Panc1 (cell line): ENCODE measurements at places on chromosomes 16 and 17.

- no peak for DNase-seq
Observed at GRCh38 chr16:56532714-56533113, 12.9 kb upstream of the BBS2 start.

- peak; percentile 45 for DNase-seq
Observed at GRCh38 chr17:78842881-78843565, 2.4 kb upstream of the USP36 start.

DNA sequence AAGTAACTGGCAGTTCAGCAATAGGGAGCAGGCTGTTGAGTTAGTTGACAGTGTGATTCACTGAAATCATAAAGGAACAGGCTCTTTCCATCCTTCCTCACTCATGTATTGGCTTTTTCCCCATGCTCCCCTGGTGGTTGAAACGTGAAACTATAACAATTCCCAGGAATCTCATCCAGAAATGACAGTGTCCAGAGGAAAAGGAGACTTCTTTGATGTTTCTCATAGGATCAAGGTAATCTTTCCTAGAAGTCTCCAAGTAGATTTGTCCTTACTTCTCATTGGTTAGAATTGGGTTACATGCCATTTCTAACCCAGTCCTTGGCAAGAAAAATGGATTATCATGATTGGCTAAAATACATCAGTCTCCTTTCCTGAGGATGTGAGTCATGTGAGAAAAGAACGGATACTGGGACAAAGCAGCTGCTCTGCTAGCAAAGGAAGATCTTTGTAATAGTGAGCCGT, 14.4 kb downstream of the TTC19 start:
- peak; percentile 81 for DNase-seq

DNA sequence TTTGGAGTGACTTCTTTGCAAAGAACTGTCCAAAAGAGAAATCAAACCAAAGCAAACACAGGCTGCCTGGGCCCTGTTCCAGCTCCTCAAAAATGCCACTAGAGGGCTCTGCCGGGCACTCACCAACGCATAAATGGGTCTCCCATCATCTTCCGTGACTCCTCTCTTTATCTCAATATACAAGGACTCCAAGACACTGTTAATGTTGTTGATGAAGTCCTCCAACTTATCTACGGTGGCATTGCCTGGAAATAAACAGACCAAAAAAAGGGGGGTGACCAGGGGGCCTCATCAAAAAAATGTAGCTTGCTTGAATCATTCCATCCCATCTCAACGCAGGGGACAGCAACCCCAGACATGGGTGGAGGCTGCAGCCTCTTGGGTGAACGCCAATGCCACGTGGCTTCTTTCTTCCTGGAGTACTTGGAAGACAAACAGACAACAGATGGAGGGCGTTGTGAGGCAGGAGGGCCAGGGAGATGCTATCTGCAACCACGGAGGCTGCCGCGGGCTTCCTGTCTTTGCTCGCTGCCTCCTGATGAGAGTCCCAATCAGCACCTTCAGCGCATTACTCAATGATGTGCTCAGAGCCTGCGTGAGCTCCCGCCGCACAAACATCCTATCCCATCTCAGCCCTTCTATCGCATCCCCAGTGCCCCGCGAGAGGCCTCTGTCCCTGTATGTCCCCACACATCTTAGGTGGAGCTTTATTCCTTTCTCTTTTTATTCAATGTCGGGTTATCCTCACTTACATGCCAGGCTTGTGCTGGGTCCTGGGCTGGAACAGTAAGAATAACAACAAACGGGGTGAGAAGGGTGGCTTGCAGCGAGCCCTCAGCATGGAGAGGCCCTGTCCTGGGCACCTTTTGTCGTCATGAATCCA, 32.0 kb downstream of the KDM8 start:
- DNase-seq: no peak

DNA sequence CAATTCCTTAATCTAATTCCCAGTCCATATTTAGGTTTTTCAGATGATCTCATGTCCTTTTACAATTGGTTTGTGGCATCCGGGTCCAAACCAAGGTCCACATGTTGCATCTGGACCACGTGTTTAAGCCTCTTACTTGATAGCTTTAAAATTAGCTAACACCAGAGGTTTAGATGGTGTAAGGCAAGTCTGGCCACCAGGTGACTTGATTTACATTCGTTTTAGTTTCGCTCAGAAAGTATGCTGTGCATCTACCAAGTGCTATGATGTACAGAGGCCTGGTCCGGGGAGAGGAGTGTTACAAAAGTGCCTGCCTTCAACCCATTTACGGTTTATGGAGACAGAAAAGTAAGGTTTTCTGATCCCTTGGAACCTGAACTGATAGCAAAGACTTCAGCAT, 878 bp upstream of the DNAJA2 start:
- no peak for DNase-seq

- DNase-seq: no peak
Observed at GRCh38 chr16:58421059-58421458, 28.8 kb downstream of the GINS3 start.

- DNase-seq: no peak
Observed at GRCh38 chr16:54173490-54173889, 113.1 kb downstream of the IRX3 start.

GRCh38 chr17:78351449-78352006, 8.3 kb downstream of the SOCS3 start:
- DNase-seq: no peak

GRCh38 chr16:3282103-3282729, 1.1 kb upstream of the ZNF263 start:
- no peak for DNase-seq

DNA sequence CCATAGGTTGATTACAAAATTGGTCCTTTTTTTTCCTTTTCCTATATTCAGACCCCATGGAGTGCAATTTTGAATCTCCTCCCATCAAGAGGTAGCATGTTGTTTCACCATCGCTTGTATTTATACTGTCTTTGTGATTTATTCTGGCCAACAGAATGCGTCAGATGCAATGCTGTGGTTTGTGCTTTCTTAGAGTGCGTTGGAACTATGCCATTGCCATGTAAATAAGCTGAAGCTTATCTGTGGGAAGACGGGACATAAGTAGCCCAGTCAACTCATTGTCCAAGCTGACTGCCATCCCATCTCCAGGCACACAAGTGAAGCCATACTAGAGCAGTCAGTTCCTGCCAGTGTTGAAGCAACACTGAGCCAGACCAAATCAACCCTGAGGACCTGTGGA, 1339.3 kb upstream of the GOT2 start:
- no peak for DNase-seq

- no peak for DNase-seq
Observed at GRCh38 chr17:81655378-81656117, 794 bp downstream of the PDE6G start.

DNA sequence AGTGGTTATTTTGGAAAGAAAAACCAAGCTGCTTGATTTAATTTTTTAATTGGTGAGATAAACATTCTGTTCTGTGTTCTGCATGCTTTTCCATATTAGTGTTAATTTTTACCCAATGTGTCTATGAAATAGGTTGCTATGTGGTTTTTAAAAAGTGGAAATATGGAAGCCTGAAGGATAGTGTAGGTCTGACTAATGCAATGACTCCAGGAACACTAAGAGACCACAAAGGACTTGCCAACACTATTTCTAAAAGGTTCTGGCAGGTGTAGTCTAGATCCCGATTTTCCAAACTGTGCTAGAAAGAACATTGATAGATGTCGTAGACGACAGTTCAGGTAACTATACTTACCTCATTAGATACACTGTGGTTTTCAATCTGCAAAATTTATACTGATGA, 877.4 kb upstream of the GOT2 start:
- no peak for DNase-seq

DNA sequence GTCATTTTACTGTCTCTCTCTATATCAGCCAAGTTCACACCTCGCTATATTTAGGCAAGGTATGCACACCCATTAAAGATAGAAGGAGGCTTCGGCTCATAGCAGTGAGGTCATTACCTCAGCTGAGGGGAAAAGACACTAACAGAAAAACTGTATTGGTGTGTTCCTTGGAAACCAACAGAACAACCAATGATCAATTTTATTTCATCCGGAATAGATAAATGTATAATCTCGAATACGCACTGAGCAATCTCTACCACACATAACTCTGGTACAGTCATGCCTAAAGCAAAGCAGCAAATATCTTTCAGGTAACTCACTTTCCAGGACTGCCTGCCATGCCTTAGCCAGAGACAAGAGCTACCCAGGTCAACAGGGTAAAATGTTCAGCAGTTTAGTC, 109.9 kb upstream of the CORO6 start:
- peak; percentile 43 for DNase-seq

DNA sequence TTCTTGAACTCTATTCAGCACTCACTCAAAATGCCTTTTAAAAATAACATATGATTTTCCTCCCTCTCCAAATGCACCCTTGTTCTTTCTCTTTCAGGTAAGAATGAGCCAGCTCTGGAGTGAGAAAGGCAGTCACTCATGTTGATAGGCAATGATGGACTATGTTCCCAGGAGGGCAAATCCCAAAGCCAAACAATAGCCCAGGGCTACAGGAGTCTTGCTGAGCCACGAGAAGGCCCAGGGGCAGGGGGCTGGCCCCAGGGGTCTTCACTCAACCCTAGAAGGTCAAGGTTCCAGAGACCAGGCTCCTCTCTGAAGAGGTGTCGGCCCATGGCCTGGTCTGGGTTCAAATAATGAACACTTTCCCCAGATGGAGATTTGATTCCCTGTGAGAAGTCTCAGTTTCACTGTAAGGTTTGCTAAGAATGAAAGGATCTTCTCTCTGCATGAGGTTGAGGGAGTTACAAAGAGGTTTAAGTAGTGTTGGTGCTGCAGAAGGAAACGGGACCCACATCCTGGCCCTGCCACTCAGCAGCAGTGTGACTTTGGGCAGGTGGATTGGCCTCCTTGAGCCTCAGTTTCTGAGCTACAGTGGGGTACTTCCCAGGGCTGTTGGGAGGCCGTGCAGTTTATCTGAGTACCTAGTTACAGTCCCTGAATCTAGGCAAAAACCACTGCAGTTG, 49.0 kb downstream of the RTN4RL1 start:
- DNase-seq: no peak

- DNase-seq: no peak
Observed at GRCh38 chr17:73196500-73196899, 3.6 kb downstream of the COG1 start.

GRCh38 chr17:66713533-66714042, 121.3 kb upstream of the CACNG5 start:
- no peak for DNase-seq

- no peak for DNase-seq
Observed at GRCh38 chr16:11163761-11164261, 92.2 kb downstream of the SOCS1 start.

GRCh38 chr16:50917950-50918703, 176.2 kb downstream of the CYLD start:
- no peak for DNase-seq

GRCh38 chr16:11819798-11820197, 22.7 kb upstream of the ZC3H7A start:
- no peak for DNase-seq

DNA sequence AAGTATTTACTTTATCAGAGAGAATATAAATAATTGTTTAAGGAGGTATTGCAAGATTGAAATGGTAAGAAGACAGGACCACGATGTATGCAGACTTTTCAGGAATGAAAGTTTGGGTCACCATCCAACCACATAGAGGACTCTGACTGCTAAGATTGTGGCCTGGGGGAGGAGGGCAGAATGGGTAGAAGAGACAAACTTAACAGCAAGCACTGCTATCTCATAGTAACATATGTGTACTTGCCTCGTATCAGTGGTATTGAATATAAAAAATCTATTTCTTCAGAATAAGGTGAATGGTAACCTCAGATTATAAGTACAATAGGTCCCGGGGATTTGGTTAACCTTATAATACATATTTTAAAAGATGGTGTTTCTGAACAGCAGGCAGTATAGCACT, 5.8 kb downstream of the KRT10 start:
- DNase-seq: no peak

- DNase-seq: no peak
Observed at GRCh38 chr17:78278139-78278741, 46.8 kb downstream of the TMEM235 start.

GRCh38 chr16:46607529-46607928, 13.7 kb downstream of the SHCBP1 start:
- DNase-seq: no peak

GRCh38 chr17:64240741-64241347, 22.2 kb downstream of the TEX2 start:
- DNase-seq: no peak

DNA sequence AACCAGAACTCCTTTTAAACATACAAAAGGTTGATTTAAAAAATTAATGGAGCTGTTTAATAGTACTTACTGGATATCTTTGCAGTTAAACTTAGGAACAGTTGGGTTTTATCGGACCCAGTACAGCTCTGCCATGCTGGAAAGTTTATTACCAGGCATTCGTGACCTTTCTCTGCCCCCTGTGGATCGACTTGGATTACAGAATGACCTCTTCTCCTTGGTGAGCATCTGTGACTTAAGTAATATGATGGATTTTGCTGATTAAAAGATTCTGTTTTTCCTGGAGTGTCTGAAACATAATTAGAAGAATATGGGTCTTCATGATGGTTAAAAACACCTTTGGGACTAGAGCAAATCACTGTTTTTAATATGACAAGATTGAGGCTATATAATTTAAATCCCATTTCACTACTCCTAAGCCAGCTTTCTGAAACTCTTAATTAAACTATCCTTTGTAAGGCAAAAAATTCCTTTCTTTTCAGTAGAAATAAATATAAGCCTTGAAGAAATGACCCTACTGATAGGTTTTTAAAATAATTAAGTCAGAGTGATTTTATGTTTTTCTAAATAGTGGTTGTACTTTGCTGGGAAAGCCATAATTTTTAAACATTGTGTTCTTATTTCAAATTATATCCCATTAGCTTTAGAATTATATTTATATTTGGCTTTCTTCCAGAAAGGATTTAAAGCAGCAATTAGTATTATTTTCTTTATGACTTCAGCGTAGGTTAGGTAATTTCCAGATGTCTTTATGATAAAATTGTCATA, 45.7 kb upstream of the KPNB1 start:
- no peak for DNase-seq

GRCh38 chr17:54876656-54877195, 23.9 kb upstream of the TOM1L1 start:
- DNase-seq: no peak

DNA sequence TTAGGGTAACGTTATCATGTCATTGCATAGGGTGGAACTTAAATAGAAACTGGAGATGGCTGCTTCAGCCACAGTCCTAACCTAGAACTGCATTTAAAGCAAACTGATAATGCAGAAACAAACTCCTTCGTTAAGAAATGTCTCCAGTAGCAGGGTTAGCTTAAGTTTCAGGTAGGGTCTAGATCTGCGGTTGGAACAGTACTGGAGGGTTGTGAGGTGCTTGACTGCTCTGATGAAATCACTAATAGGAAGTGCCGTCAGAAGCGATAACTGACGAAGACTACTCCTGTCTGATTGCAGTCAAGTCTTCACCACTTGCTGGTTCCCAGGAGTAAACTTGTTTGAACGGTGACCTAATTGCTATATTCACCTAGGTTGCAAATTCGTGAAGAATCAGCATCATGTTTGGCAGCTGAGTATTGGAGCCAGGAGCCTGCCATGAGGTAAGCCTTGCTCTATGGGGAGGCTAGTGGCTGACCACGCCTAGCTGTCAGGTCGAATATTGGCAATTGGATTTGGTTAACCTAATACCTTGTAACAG, 24.5 kb downstream of the TRPV2 start:
- DNase-seq: no peak

GRCh38 chr17:82599674-82600661, 48.3 kb downstream of the WDR45B start:
- no peak for DNase-seq

GRCh38 chr17:41126412-41126811, 2.4 kb upstream of the KRTAP4-12 start:
- DNase-seq: no peak
